ENCODE measurements at places on chromosomes 1 and 21.

DNA sequence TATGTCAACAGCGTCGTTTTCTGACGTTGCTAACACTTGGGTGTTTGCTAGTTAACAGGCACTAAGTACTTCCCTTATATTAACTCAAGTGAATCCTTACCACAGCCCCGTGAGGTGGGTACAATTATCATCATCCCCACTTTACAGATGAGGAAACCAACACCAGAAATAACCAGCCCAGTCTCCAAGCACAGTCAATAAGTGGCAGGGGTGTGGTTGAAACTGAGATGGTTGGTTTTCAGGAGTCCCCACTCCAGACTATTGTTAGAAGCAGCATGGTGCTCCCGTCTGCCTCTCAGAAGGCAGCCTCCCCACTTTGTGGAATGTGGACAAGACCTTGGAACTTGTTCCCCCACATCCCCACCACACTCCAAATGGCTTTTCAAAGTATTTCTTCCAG, 45.7 kb upstream of the ACOT11 start:
- DNase-seq: no peak

GRCh38 chr1:44673675-44674112, 587 bp downstream of the TMEM53 start:
- DNase-seq: no peak

DNA sequence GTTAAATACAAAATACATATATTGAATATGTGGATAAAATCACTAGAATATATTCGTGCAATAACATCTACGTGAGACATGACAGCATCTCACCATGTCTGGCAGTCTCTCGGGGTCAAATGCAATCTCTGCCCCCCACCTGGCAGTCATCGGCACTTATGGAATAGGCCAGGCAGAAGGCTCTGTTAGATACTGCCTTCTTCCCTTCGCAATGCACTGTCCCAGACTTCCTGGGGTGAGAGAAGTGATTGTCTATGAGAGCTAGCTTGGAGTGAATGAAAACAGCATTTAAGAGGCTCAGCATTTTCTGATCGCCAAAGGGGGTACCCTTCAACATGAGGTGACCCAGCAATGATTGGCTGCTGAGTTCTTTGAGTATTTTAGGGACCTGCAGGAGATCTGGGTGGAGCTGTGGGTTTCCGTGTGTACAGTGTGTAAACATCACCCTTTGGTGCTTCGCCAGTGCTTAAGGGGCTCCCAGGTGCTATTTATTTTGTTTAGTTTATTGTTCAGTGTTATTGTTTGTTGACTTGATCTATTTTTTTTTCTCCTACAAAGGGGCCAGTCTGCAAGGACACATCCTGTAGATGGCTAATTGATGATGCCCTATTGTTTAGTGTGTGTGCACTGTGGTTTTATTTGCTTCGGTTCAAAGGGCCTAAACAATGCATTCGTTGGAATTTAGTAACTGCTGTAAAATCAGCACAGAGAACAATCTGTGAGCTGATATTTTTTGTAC, 10.2 kb downstream of the ERG start:
- DNase-seq: no peak

- DNase-seq: no peak
Observed at GRCh38 chr1:226123591-226124471, 61.3 kb downstream of the H3-3A start.

Measured in D721Med (cell line).